ENCODE measurements at places on chromosomes 2 and 18.

- DNase-seq = no peak
Observed at GRCh38 chr18:55355223-55355622, 232.8 kb downstream of the TCF4 start.

GRCh38 chr2:161004379-161004778 is 155.8 kb upstream of the TANK start:
- DNase-seq = no peak

DNA sequence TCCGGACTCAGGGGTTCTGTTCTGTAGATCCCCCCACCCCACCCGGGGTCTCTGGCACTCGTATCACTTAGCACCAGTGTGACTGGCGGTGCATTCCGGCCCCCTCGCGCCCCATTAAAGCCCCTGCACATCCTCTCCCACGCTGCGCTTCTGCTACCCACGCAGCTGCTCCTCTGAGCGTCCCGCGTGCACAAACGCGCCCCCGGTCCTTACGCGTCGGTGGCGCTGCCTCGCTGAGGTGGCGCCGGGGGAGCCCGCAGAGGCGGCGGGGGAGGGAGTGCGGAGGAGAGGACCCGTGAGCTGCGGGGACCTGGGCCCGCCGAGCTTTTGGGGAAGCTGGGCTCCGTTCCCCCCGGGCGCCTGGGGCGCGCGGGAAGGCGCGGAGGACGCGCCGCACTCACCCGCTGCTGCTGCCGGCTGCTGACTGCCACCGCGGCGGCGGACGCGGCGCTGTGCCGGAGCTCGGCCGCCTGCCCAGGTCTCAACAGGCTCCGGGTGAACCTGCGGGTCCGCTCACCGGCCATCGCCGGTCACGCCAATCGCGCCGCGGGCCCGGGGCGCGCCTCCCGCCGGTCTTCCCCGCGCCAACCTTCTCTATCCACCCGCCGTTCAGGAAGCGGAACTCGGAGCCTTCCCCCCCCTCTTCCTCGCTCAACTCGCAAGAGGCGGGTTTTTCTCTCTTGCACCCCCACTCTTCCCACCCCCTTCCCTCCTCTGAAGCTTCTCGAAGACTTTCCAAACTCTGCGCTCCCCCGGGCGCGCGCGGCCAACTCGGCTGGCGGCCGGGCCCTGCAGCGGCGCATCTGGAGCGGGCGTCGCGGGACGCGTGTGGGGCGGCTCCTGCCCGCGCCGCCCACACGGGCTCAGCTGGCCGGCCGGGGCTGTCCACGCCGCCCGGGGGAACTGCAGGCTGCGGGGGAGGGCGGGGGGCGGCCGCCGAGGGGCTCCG is at the start of gene DOCK10:
DOCK10 (minus strand) TSS at position 618 of the 949 bp plus-strand sequence; CDS start at position 524, 94 bp downstream.
- DNase-seq = peak; percentile 36

DNA sequence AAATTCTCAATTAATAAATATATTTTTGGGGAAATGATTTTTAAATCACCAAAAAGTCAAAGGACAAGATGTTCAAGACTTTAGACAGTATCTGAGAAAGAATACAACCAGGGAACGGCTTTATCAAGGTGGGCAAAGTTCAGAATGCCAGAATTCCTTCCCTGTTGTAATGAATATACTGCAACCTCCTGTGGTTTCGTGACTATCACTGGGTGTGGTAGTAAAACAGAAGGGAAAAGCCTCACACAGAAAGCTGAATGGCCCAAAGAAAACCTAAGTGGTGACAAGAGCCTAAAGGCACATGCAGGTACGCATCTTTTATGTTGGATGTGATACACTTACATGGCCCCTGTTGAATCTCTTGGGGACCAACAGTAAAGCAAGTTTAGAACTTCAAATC is 37.1 kb downstream of the MBD2 start:
- DNase-seq = no peak

GRCh38 chr2:119491776-119492525 is 32.3 kb downstream of the SCTR start:
- no peak for DNase-seq

GRCh38 chr2:6865346-6866274 is at the start of gene CMPK2:
Gene CMPK2, minus strand, starts transcription at chr2:6865907. Its CDS starts 211 bp downstream, at chr2:6865696.
- DNase-seq = peak; percentile 66

GRCh38 chr18:24567199-24567598 is 106.8 kb downstream of the HRH4 start:
- no peak for DNase-seq

DNA sequence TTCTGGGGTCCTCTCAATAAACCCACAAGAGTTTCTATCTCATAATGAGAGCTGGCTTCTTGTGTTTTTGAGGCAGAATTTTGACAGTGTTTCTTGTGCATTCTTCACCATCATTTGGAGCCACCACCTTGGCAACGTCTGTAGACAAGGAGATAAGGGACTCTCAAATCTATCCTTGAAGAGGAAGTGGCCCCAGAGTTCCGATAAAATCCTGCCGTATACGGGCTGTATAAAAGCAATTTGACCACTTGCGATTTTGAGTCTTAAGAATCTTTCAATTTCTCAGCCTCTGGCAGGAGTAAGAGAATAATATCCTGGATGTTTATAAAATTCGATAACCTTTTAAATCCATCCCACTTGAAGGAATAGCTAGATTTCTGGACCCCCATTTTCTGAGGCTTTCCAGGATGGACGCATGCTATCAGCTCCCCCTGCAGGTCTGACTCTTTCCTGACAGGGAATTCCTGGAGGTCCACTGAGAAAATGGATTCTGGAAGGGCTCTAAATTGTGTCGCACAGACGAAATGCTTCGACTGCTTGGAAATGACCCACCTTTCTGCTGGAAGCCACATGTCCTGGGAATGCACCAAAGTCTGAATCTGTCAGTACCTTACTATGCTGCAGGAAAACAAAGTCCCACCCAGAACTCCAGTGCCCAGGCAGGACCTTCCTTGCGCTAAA is 54.1 kb downstream of the E2F6 start:
- DNase-seq = no peak

DNA sequence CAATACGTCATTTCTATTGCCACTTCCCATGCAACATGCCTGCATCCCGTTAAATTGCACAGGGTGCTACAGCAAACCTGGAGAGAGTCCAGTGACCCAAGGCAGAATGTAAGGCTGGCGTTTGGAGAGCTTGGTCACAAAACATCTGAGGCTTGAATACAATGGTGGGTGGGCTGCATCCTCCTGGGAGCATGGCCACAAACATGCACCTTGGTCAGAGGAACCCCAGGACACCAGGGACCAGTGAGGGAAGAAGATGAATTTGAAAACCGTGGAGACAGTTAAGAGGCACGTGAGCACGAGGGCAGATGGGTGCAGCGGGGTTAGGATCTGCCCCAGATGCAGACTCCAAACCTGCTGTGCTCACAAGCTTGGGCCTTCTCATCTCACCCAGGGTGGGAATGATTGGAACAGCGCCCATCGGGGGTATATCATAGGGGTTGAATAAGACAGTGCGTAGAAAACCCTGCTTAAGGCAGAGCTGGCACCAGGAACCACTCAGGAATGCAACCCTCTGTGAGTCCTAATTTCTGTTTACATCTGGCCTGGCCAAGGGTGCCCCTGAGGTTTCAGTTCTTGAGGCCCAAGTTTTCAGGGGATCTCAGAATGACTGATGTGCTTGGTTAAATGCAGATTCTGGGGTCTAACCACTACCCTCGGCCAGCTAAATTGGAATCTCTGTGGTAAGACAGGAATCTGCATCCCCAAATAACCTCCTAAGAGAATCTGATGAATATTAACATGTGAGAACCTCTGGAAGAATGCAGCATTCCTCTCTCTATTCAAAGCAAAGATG is 97.2 kb downstream of the ARL4C start:
- no peak for DNase-seq

GRCh38 chr2:180071797-180072196 is 64.7 kb upstream of the CWC22 start:
- DNase-seq = no peak

- DNase-seq = no peak
Observed at GRCh38 chr2:86624267-86624547, 542 bp upstream of the RNF103 start.

- DNase-seq = no peak
Observed at GRCh38 chr2:175786471-175787124, 215.5 kb downstream of the LNPK start.

GRCh38 chr2:105903051-105903674 is 158.5 kb downstream of the NCK2 start:
- no peak for DNase-seq

DNA sequence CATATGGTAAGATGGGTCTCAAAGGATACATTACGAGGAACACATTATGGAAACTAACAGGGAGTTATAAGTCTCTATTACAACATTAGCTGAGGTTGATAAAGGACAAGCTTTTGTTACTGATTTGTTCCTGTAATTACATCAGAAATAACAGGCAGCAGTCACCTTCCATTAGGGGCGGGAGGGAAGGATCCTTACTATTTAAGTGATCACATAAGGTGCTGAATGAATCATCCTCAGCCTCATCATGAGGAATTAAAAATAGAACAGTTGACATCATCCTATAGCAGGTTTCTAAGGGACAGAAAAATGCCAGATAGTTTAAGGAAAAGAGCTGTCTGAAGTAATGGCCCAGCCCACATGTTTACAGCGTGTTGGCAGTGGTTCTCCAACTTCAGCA is 86.9 kb upstream of the MGAT5 start:
- no peak for DNase-seq

- no peak for DNase-seq
Observed at GRCh38 chr2:237669628-237670392, 42.4 kb downstream of the LRRFIP1 start.

- no peak for DNase-seq
Observed at GRCh38 chr2:232981767-232982360, 31.2 kb downstream of the NGEF start.

GRCh38 chr2:220871909-220872308 is 700.2 kb downstream of the EPHA4 start:
- DNase-seq = no peak

- no peak for DNase-seq
Observed at GRCh38 chr2:74566754-74567085, 12.2 kb downstream of the DOK1 start.

DNA sequence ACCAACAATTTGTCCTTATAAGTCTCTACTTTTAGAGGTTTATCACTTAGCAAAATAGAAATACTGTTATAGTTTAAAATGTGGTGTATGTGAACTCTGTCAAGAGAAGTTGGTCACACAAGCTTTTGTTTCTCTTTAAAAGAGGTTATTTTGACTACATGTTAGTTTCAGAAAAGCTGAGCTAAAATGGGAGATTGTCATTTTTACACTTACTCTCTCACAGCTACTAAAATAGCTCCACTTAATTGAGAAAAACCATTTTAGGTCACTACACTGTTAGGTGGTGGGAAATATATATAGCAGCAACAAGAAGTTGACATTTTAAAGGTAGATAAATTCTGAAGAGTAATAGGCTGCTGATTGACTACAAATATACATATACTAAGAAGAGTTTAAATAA is 161.5 kb upstream of the KCNJ3 start:
- no peak for DNase-seq

DNA sequence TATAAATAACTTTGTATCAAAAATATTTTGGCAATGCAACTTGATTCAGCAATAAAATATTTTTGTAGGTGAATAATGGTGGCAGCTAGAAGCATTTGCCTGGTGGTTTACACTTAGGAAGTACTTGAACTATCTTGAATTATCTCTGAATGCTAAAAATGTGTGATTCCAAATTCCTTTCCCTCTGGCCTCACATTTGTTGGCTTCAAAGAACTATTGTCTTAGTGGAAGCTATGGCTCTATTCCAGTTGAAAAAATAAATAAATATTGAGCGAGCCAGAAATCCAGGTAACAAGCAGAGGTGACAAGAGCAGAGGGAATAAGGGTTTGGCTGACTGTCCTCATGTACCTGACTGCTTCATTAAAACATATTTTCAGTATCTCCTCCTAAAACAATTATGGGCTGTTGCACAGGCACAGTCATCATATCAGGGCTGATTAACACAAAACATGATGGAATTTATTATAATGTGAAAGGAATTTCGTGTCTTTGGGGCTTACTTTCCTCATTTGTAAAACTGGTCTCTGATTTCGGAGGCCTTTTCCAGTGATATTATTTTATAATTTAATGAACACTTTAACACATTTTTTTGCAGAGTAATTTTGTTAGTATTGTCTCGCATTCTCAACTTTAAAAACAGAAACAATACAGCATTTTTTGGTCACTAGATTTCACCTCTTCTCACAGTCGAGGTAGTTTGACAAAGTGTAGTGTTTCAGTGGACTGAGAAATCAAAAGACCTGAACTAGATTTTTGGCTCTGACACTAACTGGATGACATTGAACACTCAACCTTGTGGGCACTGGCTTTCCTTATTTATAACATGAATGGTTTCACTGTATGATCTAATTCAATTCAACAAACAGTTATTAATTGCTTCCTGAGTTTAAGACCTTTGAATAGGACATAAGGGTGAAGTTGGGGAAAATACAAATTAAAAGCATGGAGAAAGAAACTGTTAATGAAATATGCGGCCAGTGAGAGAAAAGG is 7.8 kb upstream of the CAVIN2 start:
- no peak for DNase-seq

DNA sequence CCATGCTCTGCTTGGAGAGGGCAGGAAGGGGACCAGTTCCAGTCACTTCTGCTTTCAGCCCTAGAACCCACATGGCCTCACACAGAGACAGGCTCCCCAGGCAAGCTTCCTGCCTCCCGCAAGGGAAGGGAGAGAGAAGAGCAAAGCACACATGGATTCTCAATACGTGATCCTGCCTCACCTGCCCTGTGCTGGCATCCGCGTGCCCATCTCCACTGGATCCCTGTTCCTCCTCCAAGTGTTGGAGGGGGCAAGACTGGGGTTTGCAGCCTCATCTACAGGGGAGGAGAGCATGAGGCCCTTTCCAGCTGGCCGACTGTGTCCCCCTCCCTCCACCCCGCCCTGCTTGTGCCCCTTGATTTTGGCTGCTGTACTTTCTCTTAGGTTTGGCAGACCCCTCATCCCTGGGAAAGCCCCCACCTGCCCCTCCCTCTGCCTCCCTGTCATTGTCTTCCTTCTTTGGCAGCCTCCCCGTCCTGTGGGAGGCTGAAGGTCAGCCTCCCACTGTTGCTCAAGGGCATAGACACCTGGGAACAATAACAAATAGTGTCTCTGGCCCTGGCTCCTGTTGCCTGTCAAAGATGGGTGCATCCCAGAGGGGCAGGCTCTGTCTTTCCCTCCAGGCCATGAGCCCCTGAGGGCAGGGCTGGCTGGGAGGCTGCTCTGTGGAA is 22.7 kb downstream of the KCNF1 start:
- no peak for DNase-seq

GRCh38 chr18:45580127-45580526 is 35.1 kb upstream of the SLC14A2 start:
- DNase-seq = no peak

- no peak for DNase-seq
Observed at GRCh38 chr2:167471332-167471731, 583.1 kb downstream of the XIRP2 start.

DNA sequence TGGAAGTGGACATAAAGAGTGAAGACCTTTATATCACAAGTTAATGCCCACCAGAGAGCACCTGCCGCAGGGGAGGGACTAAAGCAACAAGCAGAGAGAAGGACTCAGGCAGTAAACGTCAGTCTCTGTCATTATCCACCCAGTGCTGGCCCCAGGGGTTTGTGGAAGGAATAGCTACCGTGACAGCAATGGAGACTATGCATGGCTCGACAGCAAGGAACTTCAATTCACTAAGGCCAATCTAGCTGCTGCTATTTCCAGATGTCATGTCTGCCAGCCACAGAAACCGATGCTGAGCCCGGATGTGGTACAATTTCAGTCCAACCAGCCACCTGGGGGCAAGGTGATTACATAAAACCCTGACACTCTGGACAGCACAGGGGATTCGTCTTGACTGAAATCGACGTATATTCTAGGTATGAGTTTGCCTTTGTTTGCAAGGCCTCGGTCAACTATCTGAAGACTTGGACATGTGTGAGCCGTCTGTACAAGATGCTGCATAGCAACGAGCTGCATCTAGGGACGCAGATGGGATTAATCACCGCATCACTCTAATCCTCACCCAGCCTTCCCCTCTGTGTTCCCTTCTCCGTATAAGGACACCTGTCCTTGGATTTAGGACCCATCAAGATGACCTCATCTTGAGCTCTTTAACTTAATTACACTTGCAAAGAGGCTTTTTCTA is 154.1 kb upstream of the SH3BP4 start:
- no peak for DNase-seq

Data from effector CD4-positive, alpha-beta T cell (primary cell).